ENCODE measurements at places on chromosomes 3 and 15.

DNA sequence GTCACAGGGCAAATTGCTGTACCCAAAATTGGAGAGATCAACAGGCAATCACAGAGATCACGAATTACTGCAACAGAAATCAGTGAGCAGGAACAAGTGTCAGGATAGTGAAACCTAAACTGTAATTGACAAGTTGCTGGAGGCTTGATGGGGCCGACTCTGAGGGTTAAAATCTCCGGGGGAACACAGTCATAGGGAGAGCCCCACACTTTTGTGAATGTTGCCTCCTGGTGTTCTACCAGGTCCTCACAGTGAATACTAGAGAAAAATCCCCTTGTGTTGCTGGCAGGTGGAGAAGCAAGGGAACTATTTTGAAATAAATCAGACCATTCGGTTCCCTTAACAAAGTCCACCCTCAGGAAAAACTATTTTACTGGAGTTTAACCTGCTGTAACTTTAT is 697.5 kb upstream of the CBLB start:
- no peak for DNase-seq

DNA sequence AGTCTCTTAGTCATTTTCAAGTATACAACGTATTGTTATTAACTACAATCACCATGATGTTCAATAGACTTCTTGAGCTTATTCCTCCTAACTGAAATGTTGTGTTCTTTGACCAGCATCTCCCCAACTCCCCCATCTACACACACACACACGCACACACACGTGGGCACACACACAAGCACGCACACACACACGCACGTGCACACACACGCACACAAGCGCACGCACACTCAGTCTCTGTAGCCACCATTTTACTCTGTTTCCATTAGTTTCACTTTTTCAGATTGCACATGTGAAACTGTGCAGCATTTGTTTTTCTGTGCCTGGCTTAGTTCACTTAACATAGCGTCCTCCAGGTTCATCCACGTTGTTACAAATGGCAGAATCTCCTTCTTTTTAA is 247.0 kb downstream of the XXYLT1 start:
- no peak for DNase-seq

- no peak for DNase-seq
These were observed 128.5 kb downstream of the MYRIP start for GRCh38 chr3:39937874-39938273.

GRCh38 chr3:160448845-160449635 is 546 bp downstream of the TRIM59 start:
- no peak for DNase-seq

DNA sequence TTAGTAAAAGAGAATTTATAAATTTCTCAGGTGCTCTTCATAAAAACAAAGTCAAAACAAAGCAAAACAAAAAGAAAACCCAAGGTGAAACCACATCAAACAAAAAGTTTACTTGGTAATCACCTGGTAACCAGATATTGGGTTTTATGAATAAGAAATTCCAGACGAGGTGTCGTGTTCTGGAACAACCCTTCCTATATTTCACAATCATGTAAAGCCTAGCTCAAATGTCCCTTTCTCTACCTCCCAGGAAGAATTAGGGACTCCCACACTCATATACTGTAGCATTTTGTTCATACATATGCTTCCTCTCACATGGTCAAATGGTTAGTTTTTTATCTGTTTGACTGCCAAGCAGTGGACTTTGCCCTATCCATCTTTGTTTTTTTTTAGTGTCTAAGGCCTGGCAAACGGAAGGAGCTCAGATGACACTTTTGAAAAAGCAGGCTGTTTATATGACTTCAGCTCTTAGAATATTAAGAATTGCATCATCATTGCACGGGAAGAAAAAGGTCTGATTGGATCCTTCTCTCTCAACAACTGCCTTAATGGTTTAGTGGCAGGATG is 326.7 kb upstream of the TBL1XR1 start:
- DNase-seq = no peak

DNA sequence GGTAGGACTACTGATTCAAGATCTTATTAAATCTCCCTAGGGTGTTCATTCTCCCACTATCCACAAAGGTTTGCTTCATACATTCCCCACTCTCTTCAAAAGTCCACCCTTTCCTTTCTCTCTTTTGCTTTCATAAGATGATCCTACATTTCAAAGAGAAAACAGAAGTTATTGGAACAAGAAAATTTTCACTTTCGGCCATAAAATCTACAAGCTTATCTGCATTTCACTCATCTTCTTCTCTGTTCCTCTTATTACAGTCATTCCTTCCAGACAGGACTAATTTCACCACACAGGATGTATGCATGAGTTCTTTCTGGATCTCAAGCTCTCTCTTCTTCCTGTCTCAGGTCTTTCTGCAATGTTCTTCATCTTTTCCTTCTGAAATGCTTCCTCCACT is 238.7 kb downstream of the ISL2 start:
- DNase-seq = no peak

- no peak for DNase-seq
These were observed 40.9 kb downstream of the TRPM1 start for GRCh38 chr15:31060429-31061140.

DNA sequence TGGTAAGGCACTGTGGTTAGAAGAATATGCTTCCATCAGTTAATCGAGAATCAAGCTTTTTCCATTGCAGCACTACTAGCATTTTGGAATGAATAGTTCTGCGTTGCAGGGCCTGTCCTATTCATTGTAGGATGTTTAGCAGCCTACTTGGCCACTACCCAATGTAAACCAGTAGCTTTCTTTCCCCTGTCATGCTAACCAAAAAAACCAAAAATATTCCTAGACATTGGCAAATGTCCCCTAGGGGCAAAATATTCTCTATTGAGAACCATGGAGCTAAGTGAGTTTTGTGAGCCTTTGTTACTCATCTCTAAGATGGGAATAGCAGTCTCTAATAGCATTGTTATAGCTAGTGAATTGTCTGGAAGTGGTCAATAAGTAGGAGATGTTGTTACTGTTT is 187.2 kb downstream of the CADPS start:
- DNase-seq = no peak

DNA sequence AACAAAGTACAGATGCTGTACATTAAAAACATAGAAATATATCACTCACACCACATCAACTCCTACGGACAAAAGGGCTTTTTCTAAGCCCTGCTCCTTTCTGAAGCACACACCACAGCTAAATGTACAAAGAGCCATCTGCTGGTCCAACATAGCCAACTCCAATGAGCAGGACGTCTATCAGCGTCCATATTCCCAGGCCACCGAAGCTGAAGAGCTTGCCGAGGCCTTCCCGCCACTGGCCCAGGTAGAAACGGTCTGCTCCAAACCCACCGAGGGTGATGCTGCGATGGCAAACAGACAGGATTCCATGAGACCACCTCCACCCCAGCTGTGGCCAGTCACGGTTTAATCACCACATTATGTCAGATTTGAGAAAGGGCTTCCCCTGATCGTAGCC is 9.8 kb downstream of the TM2D3 start:
- DNase-seq = no peak

DNA sequence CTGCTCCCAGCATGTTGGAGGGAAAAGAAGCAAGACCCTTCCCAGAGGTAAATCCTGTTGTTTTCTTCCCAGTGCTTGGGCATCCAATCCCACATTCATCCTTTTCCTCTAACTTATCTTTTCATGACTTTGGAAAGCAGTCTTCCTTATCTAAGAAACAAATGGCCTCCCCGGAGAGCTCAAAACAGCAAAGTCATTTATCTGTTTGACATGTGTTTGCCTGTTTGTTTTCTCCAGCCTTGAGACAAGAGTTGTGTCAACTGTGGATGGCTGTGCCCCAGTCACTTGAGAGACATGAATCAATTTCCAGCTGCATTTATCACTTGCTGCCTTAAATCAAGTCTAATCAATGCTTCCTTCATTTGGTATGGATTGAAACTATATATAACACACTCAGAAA is 103.9 kb downstream of the SHQ1 start:
- DNase-seq = no peak

DNA sequence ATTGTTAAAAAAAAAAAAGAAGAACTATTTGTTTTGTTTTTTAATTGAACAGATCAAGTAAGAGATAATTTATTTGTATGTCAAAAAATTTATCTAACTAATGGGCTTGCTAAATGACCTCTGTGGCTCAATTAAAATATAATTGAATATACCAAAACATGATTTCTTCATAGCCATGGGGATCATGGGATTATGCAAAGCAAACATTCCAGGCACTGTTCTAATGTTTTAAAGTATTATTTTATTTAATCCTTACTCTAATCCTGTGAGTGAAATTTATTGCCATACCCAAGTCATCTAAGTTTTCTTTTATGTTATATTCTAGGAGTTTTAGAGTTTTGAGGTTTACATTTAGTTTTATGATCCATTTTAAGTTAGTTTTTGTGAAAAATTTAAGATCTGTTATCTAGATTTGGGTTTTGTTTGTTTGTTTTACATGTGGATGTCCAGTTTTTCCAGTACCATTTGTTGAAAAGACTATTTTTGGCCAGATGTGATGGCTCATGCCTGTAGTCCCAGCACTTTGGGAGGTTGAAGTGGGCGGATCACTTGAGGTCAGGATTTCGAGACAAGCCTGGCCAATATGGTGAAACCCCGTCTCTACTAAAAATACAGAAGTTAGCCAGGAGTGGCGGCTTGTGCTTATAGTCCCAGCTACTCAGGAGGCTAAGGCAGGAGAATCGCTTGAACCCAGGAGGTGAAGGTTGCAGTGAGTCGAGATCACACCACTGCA is 52.3 kb upstream of the CNOT10 start:
- no peak for DNase-seq
